ENCODE measurements at places on chromosomes 13 and 19.

GRCh38 chr13:101139081-101139480, 277.2 kb downstream of the NALCN start:
- no peak for DNase-seq

DNA sequence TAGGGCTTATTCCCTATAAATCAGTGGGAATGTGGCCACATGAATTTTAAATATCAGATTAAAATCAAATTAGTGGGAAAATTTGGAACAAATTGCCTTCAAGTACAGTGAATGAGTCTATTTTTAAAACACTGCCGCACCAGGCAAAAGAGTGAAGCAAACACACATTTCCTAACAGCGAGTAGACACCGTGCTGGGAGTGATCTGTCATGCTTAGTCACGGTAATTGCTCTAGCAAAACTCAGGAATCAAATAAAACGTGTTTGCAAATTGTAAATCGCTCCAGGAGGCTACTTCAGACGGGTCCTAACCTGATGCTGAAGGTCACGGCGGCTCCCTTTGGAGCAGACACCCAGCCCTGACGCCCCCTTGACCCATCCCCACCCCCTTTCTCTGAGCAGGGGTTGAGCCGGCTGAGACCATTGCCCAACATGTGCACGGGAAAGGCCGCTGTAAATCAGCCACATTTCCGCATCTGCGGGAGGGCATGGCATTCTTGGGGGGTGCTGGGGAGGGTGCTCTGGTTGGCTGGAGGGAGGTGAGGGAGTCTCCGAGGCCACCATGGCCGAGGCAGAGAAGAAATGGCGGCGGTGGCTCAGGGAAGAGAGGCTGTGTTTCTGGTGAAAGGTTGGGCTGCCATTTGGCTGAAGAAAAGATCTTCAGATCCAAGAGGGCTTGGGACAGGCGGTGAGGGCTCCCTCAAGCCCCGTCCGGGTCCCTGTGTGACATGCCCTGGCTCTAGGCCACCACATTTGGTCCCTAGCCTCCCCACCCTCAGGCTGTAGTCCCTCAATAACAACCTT, 8.9 kb downstream of the CEBPA start:
- no peak for DNase-seq

- no peak for DNase-seq
Observed at GRCh38 chr13:46620471-46620870, 67.5 kb downstream of the LRCH1 start.

DNA sequence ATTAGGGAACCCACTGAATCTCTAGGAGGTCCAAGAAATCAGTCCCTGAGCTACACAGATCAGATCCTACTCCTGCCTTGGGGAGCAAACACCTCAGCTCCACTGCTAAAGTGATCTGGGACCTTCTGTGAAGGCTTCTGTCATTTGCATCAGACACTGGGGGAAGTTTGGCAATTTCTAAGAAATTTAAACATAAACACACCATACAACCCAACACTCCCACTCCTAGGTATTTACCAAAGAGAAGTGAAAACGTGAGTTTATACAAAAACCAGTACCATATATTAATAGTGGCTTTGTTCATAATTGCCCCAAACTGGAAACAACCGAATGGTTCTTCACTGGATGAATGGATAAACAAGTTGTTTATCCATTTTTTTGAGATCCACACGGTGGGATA, 7.3 kb upstream of the TYROBP start:
- no peak for DNase-seq

- no peak for DNase-seq
Observed at GRCh38 chr13:102642475-102642874, 45.7 kb downstream of the TPP2 start.
